Stimulated activated CD4-positive, alpha-beta T cell treated with anti-CD3 and anti-CD28 coated beads, TNF-alpha, amount 100 ng/mL, for 1 hour (primary cell): ENCODE measurements at places on chromosomes 7 and 10.

DNA sequence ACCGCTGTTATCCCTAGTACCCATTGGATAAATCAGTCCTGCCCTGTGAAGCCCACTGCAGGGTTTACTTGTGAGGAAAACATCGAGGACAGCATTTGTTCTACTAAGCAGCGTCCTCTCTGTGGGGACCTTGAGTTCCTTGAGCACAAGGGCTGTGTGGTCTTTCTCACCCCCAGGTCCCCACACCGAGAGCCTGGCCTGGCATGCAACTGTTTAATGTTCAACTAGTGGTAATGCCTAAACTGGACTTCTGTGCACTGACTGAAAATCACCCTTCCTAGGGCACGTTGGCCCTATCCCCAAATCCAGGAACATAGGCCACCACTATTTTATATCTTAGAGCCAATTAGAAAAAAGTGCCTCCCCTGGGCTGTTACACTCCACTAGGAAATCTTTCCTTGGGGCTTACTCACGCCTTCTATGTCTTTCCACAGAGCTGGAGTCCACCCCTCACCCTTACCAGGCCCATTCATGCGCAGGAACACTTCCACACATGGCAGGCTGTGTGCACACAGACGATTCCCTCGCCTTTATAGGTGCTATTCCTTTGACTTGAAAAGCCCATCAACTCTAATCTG is 1.7 kb upstream of the TMEM213 start:
- no peak for DNase-seq

DNA sequence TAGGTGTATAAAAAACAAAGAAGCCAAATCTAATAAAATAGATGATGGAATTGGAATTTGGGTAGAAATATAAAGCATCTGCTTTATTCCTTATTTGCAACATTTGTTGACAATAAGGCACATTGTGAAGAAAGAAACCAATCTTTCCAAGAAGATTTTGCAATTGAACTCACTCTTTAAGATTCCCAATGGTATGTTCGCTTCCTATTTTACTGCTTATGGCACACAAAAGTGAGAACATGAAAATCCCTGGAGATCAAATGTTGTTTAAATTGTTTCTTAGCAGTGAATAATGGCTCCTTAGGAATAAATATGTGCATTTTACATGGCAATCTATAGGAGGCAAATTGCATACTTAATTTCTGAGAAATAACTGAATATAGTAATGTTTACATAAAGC is 84.5 kb downstream of the ADAM22 start:
- no peak for DNase-seq

DNA sequence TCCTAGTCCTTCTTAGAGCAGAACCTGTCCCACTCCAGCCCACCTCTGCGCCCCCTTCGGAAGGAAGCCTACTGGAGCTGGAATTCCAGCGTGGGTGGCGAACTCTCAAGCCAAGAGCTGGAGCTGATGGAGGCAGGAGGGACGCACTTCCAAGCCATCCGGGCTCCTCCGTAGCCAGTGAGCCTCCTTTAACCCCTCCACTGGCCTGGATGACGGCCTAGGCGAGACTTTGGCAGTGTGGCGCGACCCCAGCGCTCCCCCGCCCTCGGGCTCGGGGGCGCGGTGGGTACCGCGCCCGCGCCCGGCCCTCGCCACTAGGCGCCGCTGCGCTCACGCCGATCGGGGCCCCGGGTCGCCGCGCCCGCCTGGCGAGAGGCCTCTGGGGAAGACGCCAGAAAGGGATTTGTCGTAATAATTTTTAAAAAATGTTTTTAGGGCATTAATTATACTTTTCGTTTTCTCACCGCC is 5.1 kb upstream of the EMX2 start:
- DNase-seq, result no peak

GRCh38 chr7:135368416-135369186 is 135.0 kb downstream of the STRA8 start:
- no peak for DNase-seq

GRCh38 chr10:89355394-89355931 is 22.4 kb upstream of the IFIT1B start:
- DNase-seq, result no peak

- no peak for DNase-seq
These were observed 100.1 kb upstream of the PTN start for GRCh38 chr7:137443616-137444015.

GRCh38 chr10:130484468-130485180 is 348.4 kb downstream of the GLRX3 start:
- DNase-seq, result no peak

DNA sequence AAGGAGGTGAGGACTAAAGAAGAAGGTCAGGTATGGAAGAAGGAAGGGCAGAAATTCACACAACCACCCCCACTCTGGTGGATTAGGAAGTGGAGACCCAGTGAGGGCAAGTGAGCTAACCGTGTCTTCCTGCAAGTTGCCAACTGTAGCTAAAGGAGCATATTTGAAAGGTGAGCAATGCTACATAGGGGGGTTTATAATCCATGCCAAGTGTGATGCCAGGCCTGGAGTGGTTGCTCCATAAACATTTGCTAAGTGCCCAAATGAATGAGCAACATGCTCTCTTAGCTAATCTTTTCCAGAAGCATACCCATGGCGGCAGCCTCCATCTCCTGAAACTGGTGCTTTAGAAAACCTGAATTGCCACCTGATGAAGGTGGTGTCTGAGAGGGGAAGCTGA is 121.6 kb downstream of the LRRC18 start:
- DNase-seq, result no peak

DNA sequence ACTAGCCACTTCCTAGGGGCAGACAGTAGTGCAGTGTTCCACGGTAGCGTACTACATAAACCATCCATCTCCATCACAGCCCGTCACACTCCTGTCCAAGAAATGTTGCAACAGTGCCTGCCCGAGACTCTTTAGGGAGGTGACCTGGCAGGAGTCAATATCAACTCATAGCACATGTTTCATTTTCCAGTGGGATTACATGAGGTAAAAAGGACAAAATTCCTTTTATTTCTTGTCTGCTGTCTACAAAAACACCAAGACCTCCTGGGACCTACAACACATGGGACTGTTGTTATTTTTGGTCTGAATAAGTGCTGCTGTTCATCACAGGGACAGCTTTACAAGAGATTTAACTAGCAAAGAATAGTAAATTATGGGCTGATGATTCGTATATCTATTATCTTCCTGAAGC is 99.9 kb downstream of the MPP7 start:
- DNase-seq, result no peak

- DNase-seq, result no peak
These were observed 411.8 kb downstream of the ARL4A start for GRCh38 chr7:13099154-13099795.

DNA sequence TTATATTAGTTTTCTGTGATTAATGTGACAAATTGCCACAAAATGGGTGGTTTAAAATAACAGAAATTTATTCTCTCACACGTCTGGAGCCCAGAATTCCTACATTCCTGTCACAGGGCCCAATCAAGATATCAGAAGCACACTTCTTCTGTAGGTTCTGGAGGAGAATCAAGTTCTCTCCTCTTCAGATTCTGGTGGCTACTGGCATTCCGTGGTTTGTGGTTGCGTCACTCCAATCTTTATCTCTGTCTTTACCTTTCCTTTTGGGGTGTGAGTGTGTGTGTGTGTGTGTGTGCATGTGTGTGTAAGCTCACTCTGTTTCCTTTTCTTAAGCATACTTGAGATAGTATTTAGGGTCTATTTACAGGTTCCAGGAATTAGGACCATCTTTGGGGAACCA is 115.5 kb upstream of the DKK1 start:
- no peak for DNase-seq

GRCh38 chr10:102501201-102502028 is 1.1 kb downstream of the ACTR1A start:
- no peak for DNase-seq

DNA sequence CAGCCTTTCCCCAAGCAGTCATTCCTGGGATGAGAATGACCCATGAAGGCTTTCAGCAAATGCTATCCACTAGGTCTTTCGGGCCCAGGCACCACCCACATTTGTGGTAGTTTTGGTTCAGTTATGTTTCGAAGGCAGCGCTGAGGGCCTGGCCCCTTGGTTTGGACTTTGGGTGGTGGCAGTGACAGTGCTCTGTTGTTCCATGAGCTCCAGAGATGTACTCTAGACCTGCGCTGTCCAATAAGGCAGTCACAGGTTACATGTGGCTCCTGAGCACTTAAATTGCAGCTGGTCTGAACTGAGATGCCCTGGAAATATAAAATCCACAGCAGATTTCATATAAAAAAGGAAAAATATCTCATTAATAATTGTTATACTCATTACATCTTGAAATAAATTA is 209.6 kb downstream of the CCSER2 start:
- no peak for DNase-seq

- DNase-seq, result no peak
These were observed 17.1 kb downstream of the PNLIPRP2 start for GRCh38 chr10:116637830-116638229.

DNA sequence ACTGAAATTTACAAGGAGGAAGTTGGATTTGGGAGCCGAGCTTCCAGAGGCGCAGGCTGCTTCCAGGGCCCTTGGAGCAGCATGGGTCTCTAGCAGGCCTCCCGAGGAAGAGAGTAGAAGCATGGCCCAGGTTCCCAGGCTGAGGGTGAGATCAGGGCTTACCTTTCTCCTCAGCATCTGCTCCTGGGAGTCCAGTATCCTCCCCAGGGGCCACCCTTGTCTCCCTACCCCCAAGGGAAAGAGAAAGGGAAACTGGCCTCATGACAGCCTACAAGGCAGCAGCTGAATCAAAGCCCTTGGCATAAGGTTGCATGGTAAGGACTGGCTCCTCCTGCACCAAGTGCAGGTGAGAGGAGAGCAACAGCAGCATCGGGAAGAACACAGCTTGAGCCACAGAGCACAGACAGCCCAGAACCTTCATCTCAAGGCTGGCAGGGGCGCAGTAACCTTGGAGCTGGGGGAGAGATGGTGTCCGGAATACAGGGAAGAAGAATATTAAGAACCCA is 114.5 kb downstream of the MARCHF5 start:
- DNase-seq, result no peak

DNA sequence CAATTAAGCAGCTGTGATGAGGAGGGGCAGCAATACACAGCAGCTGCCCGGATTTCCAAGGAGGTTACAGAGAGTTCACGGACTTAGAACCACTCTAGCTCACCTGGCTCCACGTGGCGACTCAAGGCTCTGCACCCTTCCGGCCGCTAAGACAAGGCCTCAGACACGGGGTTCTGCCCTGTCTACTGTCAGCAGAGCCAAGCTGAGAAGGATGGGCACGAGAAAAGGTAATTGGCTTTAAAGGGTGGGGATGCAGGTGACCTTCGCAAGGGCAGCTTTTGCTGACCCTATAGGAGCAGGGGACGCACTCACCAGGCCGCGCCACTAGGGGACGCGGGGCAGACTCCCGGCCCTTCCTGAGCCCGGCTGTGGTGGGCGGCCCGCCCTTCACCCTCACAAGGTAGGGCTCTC is 152.4 kb downstream of the KIF20B start:
- no peak for DNase-seq

- DNase-seq, result no peak
These were observed 83.1 kb downstream of the GRK5 start for GRCh38 chr10:119290301-119291048.

DNA sequence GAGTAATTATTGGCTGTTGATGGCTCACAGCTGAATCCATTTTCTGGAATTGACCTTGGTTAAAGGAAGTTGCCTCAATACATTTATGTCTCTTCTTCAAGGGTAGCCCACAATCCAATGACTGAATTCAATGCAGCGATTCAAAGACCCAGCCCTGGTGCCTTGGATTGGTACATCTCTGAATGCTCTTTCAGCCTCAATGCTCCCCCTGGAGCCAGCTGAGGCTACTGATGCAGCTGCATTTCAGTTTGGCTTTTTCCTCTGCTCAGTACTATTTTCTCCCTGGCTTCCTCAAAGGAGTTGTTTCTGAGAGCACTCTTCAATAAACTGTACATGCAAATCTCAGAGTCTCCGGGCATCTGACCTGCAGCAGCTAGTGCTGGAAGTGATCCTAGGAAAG is 633 bp upstream of the EBLN1 start:
- DNase-seq, result no peak

DNA sequence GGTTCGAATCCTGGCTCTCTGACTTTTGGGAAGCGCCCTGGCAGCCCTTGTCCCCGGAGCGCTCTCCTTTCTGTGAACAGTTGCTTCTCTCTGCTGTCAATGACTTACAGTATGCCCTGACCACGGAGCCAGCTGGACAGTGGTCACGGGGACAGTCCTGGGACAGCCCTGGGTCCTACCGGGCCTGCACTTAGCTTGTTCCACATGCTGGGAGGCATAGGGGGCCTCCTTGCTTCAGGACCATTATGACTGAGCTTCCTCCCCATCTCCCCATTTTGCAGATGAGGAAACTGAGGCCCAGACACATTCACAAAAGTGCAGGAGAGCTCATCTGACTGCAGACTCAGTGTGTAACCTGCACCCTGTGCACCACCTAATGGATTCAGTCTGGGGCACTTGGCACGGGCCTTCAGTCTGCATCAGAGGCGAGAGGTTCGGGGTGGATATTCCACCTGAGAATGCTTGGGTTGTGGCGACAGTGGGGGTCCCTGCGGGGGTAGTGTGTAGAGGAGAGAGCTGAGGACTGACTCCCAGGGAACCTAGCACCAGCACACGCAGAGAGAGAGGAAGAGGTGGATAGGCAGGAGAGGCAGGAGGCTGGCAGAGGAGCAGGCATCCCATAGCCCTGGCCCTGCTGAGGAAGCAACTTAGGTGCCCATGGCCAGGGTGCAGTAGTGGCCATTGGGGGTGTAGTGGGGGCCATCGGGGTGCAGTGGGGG is 1.6 kb downstream of the DOCK1 start:
- no peak for DNase-seq

GRCh38 chr10:30854656-30855055 is 177.0 kb downstream of the ZNF438 start:
- no peak for DNase-seq

DNA sequence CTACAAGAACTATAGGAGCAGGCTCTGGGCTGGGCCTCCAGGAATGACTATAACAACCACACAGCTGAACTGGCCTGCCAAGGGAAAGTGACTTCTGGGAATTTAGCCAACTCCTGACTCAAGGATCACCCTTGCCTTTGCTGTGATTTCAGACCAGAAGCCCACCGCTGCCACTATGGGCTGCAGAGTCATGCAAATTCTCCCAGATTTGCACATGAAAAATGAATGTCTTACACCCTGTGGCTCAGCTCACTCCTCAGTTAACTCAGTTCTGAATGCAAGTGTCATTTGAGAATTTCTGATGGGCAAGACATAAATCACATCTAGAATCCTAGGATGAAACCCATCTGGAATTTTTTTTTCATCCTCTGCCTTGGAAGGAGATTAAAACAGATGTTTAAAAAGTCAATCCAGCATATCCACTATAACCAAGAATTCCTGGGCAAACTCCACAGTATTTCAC is 186.5 kb upstream of the BET1 start:
- no peak for DNase-seq

- no peak for DNase-seq
These were observed 50.5 kb upstream of the STARD3NL start for GRCh38 chr7:38127216-38128207.
